Stimulated activated CD4-positive, alpha-beta T cell treated with anti-CD3 and anti-CD28 coated beads, Interleukin-1b, Interleukin-23, amount 100 ng/mL, for 4 hours (primary cell): ENCODE measurements at places on chromosomes 6 and 20.
A peak's percentile ranks its signal among the peaks of the same experiment; 100 is the strongest.

DNA sequence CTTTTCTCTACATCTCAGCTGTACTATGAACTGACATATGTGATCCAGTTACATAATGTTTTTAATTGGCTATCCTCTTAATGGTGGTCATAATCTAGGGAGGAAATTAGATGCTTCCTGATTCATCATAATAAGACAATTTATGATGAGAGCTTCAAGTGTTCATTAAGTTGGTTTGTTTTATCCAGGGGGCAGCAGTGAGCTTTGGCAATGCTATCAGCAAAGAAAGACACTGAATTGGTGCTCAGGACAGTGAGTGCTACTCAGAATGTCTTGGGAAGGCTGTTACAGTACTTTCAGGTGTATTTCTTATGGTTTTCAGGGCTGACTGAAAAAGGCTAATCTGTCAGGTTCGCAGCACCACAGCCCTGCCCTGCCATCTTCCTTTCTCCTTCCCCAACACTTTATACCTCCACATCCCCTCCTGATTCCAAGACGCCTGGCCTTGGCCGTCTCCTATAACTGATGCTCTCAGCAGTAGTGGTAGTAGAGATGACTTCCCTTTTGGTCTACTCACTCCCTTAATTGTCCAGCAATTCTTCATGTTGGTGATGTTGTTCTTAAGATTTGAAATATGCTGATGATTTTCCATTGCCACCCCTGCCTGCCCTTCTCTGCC, 67.0 kb upstream of the TNFAIP3 start:
- peak; percentile 61 for DNase-seq

- no peak for DNase-seq
Measured at GRCh38 chr6:19864285-19864684, 27.1 kb downstream of the ID4 start.

DNA sequence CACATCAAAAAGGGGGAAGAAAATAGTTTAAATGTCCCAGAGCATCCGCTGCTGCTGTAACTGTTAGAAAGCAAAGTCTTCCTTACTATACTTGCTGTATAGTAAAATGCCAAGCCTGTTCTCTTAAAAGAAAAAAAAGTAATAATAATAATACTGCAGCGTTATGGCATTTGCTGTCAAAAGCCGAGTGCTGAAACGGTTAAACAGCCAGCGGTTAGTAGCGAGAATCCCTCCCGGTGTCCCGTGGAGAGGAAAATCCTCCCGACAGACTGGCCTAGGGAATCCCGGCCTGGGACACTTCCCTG, 19.5 kb upstream of the NFATC2 start:
- DNase-seq: no peak

DNA sequence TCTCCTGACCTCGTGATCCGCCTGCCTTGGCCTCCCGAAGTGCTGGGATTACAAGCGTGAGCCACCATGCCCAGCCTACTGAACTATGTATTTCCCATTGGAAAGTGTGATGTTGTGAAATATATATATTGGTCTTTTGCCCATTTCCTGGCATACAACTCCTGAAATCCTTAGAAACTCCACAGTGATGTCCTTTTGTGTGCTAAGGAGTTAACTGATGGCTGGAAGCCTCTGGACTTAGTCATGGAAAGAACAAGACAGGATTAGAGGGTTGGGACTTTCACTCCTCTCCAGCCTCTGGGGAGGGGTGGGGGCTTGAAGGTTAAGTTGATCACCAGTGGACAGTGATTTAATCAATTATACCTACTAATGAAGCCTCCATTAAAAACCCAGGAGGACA, 7.1 kb downstream of the PANK2 start:
- no peak for DNase-seq

- no peak for DNase-seq
Measured at GRCh38 chr6:20978151-20978614, 443.9 kb downstream of the CDKAL1 start.

- DNase-seq: no peak
Measured at GRCh38 chr6:115891111-115891669, 169.5 kb downstream of the FRK start.

- DNase-seq: no peak
Measured at GRCh38 chr6:75600768-75601167, 912 bp upstream of the SENP6 start.

DNA sequence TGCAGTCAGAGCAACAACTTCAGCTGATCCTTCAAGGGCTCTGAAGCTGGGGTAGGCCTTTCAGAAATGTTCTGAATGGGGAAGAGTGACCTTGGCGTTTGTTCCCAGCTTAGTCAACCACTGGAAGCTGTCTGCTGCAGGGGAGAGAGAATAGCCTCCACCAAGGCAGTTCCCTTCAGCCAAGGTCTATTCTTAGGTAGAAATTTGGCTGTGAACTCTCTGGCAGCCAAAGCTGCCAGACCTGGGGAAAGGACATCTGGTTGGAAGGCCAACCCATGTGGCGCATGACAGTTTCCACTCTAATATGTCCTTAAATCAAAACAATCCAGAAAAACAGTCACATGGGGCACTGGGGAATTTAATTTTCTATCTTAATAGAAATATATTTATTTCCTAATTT, 60.1 kb downstream of the FBXO5 start:
- DNase-seq: no peak

GRCh38 chr6:147508866-147509608, 547 bp downstream of the SAMD5 start:
- no peak for DNase-seq

DNA sequence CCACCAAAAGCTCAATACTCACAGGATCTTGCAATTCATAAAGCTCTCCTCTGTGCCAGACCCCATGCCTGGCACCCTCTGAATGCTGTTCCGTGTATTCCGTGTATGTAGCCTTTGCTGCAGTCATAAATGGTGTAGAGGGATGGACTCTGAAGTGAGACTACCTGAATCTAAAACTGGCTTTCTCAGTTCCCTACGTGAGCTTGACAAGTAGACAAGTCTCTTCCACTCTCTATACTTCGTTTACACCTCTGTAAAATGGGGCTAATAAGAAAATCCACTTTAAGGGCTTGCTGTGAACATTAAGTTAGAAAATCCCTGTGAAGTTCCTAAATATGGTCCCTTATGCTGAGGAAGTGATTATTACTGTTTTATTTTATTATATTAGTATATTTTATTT, 31.5 kb downstream of the PPP1R16B start:
- no peak for DNase-seq

DNA sequence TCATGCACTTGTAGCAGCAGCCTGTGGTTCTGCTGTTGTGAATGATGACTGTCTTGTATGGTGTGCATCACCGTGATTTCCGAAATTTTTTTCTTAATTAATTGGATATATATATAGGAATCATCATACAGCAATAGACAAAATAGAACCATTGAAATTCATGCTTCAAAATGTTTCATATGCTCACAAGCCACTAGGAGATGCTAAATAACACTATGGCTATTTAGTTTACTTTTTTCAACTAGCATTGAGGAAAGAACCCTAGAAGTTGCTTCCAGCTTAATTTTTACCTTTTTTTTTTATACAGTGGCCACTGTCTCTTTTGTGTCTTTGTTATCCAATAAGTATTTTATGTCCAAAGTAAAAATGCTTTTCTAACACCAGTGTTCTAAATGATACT, 485.4 kb downstream of the CDKAL1 start:
- DNase-seq: no peak

GRCh38 chr6:158848490-158848895, 29.3 kb upstream of the EZR start:
- no peak for DNase-seq

GRCh38 chr6:51029561-51029960, 210.9 kb downstream of the TFAP2B start:
- no peak for DNase-seq

- no peak for DNase-seq
Measured at GRCh38 chr20:23099791-23100719, 13.9 kb upstream of the CD93 start.

DNA sequence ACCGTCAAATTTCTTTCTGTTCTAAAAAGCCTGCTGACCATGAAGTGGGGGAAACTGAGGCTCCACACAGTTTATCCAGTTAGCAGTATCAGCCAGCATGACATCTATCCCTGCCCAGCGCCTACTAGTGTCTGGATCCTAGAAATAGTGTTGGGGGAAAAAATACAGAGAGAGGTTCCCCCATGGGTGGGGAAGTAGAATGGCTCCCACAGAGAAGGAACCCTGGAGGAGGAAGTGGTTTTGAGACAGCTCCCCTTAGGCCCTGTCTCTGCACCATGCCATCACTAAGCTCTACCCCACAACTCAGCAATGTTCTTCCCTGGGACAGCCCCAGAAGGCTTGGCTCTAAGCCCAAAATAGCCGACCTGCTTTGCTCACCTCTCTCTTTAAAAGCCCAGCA, 153.4 kb downstream of the MBOAT1 start:
- no peak for DNase-seq

- DNase-seq: peak; percentile 53
Measured at GRCh38 chr6:15464211-15464725, 198.6 kb downstream of the DTNBP1 start.

- DNase-seq: no peak
Measured at GRCh38 chr20:2602746-2603145, 49.7 kb upstream of the NOP56 start.

GRCh38 chr6:164210783-164211182, 796.3 kb downstream of the QKI start:
- DNase-seq: no peak

- DNase-seq: no peak
Measured at GRCh38 chr6:137246164-137246563, 27.0 kb upstream of the IFNGR1 start.

GRCh38 chr20:20527661-20528060, 159.8 kb downstream of the INSM1 start:
- no peak for DNase-seq
